ENCODE measurements at places on chromosomes 1 and 21.
A peak's percentile ranks its signal among the peaks of the same experiment; 100 is the strongest.

GRCh38 chr1:211348547-211348946, 21.9 kb downstream of the TRAF5 start:
- DNase-seq, result no peak

- DNase-seq, result no peak
Observed at GRCh38 chr1:207429963-207430362, 24.2 kb upstream of the CR2 start.

GRCh38 chr1:235056937-235057336, 71.7 kb downstream of the TOMM20 start:
- no peak for DNase-seq

DNA sequence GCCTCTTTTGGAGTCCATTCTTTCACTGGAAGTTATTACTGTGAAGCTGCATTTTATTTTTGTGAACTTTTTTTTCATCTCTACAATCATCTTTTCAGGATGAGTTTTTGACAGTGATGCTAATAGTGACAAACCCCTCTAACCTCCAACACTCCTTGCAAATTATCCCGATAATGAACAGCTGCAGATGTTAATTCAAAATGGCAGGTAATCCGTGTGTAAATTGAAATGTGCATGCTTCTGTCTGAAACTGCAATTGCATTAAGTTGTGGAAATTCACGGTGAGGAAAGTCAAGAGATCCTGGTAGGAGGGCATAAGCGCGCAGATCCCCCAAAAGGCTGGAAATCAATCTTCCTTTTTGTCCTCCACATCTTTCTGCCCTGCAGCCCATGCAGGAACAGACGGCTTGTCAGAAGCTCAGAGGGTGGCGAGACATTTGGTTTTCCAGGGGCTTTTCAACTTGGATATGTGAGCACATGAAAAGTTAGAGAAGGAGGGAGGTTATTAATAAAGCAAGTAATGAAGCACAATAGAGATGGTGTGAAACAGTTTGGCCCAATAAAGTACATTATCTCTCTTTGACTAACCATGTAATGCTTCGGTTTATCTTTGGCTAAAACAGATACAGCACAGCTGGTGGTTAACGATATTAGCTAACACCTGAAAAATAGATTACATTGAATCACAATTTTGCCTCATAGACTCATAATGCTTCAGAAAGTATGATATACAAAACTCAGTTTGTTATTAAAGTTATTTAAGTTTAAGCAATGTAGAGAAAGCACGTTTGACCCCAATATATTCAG, 143.5 kb upstream of the COA6 start:
- DNase-seq, result no peak

DNA sequence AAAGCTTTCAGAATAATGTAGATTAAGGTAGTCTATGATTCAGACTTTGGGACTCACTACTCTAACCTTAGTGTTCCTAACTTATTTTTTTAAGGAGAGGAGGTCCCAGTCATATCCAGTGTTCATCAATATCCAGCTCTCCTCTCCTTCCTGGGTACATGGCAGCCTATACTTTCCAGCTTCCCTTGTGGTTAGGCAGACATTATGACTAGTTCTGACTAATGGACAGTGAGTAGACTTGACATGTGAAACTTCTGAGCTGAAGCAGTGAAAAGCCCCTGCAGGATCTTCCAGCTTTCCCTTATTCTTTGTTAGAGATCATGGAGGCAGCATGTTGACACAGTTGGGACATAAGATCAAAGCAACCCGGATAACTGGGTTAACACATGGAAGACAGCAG, 144.2 kb downstream of the PTPRU start:
- DNase-seq, result no peak

- no peak for DNase-seq
Observed at GRCh38 chr1:216055004-216055403, 368.2 kb downstream of the USH2A start.

GRCh38 chr1:230212405-230212936, 145.4 kb downstream of the GALNT2 start:
- no peak for DNase-seq

GRCh38 chr1:192476802-192477298, 98.7 kb upstream of the RGS1 start:
- no peak for DNase-seq

- peak; percentile 53 for DNase-seq
Observed at GRCh38 chr21:42580793-42581321, 67.2 kb downstream of the SLC37A1 start.

DNA sequence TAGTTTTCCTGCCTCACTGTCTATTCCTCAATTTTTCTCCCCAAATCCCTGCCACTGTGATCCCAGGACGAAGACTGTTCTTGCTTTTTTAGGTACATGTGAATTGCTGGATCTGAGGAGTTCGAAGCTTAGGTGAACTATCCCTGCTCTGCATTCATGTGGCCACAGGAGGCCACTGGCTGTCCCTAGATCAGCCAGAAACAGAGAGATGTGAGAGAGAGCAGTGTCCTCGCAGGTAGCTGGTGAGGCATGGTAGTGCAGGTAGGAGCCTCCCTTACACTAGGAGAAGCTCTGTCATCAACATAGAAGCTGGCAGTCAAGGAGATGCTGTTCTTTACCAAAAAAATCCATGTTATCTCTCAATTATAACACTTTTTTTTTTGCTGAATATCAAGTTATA, 71.5 kb downstream of the USP24 start:
- DNase-seq, result no peak

GRCh38 chr1:24206083-24206464, 19.0 kb upstream of the IFNLR1 start:
- no peak for DNase-seq

DNA sequence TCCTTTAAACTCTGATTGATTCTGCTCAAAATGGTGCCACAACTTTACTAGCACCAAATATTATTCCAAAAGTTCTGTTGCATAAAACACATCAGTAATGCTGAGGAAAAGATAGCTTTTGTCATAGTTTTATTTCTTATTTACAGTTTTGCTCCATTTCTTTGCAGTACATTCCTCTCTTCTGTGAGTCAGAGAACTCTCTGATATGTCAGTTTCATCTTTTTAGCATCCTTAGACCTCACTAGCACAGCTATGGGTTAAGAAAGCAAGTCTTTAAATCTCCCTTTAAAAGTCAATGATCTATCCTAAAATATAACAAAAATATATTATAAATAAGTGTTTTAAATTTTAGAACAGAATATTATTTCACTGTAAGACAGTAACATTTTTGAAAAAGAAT, 356.6 kb upstream of the SNX7 start:
- no peak for DNase-seq

DNA sequence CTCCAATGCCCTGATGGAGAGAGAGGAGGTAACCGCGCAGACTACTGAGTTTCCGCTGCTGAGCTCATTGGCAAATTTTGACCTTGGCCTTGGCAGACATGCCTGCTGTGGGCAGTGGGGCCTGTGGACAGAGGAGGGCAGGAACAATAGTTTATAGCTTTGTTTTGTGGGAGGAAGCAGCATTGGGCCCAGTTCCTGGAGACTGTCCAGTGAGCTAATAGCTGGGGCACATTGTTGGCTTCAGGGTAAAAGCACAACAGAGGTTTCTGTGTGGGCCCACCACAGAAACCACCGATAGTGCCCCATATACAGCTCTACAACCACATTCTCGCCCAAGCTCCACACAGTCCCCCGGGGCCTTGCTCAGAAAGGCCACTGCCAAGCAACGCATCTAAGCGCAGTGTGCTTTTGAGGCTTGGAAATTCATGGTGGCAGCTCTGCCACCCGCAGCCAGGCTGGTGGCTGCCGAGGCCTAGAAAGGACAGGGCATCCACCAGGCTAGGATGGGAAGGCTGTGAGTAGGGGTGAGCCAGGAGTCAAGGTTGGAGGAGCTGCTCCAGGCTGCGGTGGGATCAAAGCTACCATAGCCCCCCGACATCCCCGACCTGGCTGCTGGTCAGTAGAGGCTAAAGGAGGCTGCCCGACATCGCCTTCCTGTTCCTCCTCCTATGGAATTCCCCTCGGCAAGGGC, 43.2 kb downstream of the NEK2 start:
- no peak for DNase-seq

DNA sequence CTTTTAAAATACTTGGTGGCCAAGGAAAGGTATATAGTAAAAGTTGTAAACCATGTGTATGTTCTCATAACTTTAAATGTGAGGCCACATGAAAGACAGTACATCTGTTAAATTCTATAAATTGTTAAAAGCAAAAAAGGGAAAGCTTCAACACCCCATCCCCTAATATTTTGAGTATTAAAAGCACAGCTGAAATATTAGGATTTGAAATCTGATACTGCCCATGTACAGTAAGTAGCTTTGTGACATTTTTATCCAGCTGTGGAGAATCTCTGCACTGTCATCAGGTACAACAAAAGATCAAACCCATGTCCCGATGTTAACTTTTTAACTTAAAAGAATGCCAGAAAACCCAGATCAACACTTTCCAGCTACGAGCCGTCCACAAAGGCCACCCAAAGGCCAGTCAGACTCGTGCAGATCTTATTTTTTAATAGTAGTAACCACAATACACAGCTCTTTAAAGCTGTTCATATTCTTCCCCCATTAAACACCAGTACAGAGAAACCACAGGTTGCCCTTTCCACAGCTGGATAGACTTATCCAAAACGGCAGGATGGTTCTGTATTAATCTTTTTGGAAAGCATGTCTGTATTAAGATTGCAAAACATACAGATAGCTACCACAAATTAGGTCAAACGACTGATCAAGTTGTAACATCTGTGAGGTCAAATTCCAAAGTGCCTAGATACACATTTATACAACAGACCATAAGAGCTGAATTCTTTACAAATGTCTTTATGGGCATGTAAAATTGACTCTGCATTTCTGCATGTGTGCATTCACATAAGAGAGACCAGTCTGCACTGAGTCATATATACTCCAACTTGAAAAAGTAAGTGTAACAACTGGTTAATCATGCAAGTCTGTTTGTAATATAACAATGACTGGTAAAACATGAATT, 5.2 kb downstream of the IRF2BP2 start:
- DNase-seq, result peak; percentile 43

GRCh38 chr1:58979677-58980076, 195.8 kb upstream of the JUN start:
- no peak for DNase-seq

DNA sequence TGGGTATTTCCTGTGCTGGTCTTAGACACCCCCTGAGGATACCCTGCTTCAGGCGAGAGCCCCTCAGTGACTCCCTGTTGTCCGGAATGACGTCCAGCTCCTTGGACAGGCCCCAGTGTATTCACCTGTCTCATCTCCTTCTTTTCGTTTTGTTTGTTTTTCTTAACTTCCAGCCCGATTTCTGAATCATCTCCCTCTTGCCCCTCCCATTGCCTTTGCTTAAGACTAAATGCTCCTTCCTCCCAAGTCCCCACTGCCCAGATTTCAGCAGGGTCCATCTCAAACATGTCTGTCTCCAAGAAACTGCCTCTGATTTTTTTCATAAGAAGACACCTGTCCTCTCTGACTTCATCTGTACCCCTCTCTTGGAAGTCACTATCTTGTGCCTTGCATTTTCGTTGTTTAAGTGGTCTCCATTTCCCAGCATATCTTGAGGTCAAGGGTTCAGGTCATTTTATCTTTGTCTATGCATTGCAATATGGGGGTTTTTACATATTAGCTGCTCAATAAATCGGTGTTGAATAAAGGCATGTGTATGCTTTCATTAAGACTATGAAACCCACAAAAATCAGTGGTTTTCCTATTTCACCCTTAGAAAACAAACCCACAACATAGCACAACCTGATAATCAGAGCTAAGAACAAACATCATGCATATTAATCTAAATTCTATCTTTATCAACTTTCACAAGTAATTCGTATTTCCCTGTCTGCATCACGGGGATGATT, 58.4 kb upstream of the LGALS8 start:
- no peak for DNase-seq

GRCh38 chr1:197868751-197869489, 33.5 kb upstream of the C1orf53 start:
- peak; percentile 13 for DNase-seq

DNA sequence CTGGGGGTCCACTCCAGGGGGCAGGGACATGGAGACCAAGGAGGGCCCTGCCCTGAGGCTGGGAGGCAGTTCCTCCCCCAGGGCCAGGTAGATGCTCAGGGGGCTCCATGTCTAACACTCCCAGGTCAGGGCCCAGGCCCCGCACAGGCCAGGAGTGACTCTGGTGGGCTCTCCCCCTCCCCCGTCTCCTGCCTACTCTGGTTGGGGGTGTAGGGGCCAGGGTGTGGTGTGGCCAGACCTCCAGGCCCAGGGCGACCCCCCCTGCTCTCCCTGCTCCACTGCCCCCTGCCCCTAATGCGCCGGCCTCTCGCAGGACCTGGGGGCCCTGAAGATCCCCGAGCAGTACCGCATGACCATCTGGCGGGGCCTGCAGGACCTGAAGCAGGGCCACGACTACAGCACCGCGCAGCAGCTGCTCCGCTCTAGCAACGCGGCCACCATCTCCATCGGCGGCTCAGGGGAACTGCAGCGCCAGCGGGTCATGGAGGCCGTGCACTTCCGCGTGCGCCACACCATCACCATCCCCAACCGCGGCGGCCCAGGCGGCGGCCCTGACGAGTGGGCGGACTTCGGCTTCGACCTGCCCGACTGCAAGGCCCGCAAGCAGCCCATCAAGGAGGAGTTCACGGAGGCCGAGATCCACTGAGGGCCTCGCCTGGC, 19.7 kb upstream of the CCDC27 start:
- no peak for DNase-seq

GRCh38 chr1:158572226-158572625, 1.8 kb upstream of the OR6P1 start:
- no peak for DNase-seq

GRCh38 chr1:21258331-21259134, 31.7 kb downstream of the ECE1 start:
- no peak for DNase-seq

DNA sequence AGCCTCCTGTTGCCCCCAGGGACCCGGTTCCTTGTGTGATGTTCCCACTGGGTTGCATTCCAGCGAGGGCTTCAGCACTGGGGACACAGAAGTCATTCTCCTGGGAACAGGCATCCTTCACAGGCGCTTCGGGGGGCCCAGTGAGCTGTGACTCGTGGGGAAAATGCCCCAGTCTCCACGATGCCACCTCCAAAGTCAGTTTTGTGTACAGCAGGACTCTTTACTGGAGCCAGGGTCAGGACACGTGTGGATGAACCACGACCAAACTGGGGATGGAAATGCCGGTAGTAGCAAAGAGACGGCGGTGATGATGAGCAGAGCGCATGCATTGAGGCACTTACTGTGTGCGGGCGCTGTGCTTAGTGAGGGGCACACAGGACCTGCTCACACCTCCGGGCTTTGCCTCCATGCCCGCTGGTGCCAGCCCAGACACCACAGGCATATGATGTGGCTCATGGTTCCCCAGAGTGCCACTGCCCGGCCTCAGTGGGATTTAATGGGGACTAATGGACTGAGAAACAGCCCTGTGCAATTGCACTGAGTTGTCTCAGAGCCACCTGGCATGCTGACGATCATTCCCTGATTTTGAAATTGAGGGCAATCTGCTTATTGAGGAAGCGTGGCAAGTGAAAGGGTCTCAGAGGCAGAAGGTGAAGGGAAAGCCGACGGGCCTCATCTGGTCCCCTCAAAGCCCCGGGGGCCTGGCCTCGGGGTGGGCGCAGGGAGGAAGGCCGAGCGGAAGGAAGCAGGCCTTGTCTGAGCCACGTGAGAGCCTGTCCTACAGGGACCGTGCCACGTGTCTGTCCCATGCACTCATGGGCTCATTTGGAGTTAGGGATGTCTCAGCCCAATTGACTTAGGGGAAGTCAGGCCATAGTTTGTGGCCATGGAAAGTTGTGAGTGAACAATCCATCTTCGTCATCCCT, 91.4 kb downstream of the PDE9A start:
- no peak for DNase-seq
